NCI-H69 (cell line): ENCODE measurements at places on chromosomes 5 and 9.

DNA sequence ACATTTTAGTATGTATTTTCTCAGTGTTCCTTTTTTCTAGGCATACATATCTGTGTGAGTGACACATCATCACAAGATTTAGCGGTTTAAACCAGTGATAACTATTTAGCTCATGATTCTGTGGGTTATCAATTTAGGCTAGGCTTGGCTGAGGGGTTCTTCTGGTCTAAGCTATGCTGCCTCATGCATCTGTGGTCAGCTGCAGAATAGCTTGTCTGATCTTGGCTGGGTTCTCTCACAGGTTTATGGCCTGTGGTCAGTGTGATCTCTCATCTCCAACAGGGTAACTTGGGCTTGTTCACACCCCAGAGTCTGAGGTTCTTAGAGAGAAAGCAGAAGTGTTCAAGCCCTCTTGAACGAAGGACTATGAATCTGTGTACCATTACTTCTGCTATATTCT is 363.3 kb downstream of the KDM4C start:
- no peak for DNase-seq

DNA sequence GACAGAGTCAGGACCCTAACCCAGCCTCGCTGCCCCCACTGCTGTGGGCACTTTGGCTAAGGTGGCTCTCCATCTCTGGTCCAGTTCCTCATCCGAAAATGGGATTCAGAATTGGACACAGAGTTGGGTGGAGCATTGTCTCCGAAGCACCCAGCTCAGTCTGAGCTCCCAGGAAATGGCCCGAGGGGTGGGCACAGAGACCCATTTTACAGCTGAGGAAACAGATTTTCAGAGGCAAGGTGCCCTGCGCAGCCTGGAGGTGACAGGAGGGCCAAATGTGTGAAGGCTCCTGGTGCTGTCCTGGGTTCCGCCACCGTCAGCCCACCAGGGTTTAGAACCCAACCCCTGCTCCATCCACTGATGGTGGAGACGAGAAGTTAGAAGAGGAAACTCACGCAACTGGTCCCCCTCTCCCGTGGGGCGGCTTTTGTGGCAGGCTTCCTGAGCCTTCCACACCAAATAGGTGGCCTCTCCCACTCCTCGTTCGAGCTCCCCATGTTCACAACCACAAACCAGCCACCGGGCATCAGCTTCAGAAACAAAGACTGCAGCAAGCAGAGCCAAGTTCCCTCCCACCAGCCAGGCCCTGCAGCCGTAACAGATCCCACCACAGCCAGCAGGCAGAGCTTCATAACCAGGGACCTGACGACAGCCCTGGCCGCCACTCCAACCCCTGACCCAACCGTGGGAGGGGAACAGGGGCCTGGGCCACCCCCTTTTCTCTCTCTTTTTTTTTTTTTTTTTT is 90.9 kb upstream of the LMX1B start:
- DNase-seq: no peak

GRCh38 chr5:74413403-74414048 is 227.0 kb downstream of the ENC1 start:
- DNase-seq: no peak

DNA sequence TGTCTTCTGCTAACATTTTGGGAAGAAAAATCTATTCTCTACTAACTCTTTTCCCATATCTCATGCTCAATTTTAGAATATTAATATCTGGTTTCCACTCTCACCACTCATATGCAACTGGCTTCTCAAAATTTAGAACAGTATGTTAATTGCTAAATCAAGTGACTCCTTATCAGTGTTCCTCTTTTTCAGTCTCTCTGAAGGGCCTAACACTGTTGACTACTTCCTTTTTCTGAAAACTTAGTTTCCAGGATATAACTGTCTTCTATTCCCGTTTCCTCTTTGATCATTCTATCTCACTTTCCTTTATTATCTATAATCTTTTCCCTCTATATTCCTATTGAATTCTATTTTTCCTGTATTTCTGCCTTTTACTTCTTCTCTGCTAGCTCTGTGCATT is 1717.2 kb upstream of the C9orf72 start:
- no peak for DNase-seq

- DNase-seq: peak; percentile 32
Measured at GRCh38 chr5:38008198-38008597, 168.4 kb upstream of the GDNF start.

DNA sequence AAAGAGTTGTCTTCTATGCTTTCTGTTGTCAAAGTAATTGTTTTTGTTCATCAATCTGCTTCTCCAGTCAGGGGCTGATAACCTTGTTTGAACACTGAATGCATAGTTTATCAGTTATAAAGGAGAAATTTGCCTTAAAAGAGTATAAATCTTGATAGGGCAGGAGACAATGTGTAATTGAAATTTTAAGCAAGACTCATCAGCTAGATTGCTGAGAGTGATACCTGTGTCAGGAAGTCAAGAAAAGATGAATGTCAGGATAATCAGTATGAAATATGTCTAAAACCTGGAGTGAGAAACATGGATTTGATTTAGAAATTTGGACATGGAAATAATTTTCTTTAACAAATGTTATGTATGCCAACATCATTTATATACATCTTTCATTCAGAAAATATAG is 1258.1 kb downstream of the EFNA5 start:
- no peak for DNase-seq

- peak; percentile 33 for DNase-seq
Measured at GRCh38 chr9:306907-307306, 92.2 kb downstream of the DOCK8 start.

DNA sequence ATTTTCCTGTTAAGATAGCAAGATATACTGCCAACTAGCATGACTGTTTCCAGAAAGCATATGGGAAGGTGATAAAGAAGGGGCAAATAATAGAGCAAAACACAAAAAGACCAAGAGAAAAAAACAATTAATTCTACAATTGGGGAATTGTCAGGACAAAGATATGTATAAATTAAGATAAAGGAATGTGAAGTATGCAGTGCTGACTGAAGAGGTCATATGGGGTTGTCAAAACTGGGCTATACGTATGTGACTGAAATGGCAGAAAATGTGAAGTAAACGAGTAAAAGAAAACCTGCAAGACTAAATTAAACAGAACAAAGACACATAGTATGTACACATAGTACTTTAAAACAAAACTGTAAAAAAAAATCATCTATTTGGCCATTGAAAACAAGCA is 222.3 kb downstream of the ARL15 start:
- no peak for DNase-seq

GRCh38 chr5:90612919-90613318 is 54.3 kb downstream of the ADGRV1 start:
- DNase-seq: no peak
